Fibroblast of gingiva (primary cell): ENCODE measurements at places on chromosomes 12 and 14.
A peak's percentile ranks its signal among the peaks of the same experiment; 100 is the strongest.

- DNase-seq = peak; percentile 60
Observed at GRCh38 chr12:110600254-110600653, 13.7 kb upstream of the TCTN1 start.

DNA sequence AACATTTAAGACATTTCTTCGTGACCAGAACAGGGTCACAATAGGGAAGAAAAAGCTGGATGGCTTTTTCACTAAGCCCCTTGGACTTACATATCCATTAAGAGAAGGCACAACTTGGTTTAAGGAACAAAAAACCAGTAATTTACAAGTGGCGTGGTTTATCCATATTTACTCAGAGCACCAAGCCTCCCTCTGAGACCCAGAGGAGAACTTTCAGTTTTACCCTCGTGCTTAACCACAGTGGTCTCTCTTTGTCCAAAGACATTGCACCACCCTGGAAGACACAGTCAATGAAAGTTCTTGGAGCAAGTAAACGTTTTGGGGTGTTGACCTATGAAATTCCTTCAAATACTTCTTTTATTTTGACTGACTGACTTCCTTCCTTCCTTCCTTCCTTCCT, 52.5 kb downstream of the SSPN start:
- no peak for DNase-seq

- DNase-seq = no peak
Observed at GRCh38 chr12:100388382-100388781, 31.5 kb downstream of the SLC17A8 start.

GRCh38 chr12:42186793-42187192, 42.1 kb upstream of the GXYLT1 start:
- no peak for DNase-seq

DNA sequence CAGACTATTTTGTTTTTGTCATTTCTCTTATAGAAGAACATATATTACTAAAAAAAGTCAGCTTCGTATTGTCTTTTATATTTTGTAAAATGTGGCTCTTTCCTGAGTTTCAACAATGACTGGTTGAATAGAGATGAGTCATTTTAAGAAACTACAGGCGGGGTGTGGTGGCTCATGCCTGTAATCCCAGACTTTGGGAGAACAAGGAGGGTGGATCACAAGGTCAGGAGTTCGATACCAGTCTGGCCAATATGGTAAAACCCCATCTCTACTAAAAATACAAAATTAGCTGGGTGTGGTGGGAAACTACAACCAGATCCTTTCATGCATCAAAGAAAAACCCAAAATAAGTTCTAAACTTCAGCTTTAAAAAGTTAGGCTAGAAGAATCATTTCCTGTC, 28.8 kb downstream of the HECTD4 start:
- DNase-seq = no peak

DNA sequence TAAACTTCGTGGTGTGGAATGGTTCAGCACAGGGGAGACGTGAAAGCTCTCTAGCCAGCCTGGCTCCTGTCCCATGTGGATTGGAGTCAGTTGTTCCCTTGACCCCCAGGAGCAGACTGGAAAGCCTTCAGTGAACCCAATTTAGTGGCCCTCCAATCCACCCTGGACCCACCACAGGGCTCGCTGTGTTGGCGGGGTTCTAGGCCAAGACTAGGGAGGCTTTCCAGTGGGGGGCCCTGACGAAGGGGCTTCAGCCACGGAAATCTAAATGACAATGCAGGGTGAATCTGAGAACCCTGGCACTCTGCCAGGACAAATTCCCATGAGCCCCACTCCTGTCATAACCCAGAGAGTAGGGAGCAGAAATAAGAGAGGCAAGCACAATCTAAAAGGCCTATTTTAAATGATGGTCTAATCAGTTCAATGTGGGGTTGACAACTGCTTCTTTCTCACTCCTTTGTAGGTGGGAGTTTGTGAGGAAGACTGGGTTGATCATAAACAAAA, 110.8 kb downstream of the SLC35F4 start:
- DNase-seq = no peak

DNA sequence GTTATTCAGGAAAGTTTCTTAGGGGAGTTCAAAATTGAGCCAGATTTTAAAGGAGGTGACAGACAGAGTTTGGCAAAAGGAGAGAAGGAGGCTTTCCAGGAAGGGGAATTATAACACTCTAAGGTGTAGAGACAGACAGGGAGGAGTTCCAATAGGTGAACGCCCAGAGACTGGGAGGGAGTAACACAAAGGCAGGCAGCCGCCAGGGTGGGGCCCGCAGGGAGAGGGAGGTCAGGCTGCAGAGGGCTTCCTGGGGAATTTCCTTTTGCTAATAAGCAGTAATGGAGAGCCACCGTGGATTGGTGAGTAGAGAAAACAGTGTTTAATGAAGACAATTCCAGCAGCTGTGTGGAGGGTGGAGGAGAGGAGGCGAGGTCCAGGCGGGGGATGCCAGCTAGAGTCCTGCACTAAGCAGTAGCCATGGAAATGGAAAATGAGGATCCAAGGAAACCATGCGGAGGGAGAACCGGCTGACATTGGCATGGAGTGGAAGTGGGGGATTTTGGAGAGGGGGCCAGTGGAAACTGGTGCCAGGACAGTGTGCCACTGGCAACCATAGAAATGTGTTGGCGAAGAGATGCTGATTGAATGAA, 22.2 kb downstream of the GRIN2B start:
- DNase-seq = no peak

- DNase-seq = peak; percentile 34
Observed at GRCh38 chr14:77882098-77882497, 82.2 kb downstream of the ADCK1 start.

GRCh38 chr14:83994020-83994419, 1535.9 kb upstream of the FLRT2 start:
- DNase-seq = peak; percentile 9

DNA sequence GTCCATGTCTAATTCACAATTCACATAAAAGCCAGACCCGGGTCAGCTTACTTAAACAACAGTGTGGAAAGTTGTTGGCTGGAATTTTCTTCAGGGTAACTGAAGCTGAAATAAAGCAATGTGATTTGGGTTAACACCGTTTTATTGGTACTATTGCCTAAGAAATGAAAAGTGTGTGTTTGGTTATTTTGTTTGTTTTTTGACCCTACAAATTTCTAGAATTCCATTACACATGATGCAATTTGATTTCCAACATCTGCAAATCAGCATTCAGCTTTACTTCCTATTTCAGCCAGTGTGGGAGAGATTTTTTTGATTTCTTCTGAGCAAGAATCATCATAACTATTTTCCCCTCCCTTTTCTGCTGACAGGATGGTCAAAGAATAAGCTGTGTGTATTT, 45.7 kb upstream of the CLMN start:
- DNase-seq = peak; percentile 67

GRCh38 chr12:21638054-21638891, 19.4 kb downstream of the LDHB start:
- DNase-seq = peak; percentile 19

DNA sequence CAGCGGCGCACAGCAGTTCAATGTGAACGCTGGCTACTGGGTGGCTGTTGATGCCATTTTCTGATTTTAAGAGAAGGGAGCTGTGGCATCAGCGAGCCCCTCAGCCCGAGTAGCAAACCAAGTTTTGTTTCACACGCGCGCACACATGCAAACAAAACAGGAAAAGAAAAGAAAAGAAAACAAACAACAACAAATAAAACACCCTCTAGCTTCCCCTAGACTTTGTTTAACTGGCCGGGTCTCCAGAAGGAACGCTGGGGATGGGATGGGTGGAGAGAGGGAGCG, 540 bp downstream of the PAX9 start:
- DNase-seq = no peak

DNA sequence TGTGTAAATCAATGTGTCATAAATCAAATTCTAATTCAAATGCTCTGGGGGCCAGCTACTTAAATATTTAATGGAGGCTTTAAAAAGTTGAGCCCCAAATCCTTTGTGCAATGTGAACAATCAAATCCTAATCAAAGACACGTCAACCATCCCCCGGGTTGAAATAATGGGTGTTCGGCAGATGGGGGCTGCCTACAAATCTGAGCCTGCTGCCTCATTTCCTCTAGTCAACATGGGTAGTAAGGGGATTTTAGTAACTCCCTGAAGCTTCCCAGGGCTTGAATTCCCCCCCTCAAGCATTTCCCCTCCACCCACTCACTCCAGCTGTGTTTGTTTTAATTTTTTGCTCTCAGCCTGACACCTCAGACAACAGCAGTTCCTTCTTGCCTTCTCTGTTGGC, 37.8 kb downstream of the SRRM4 start:
- no peak for DNase-seq

- no peak for DNase-seq
Observed at GRCh38 chr14:80385336-80385735, 174.0 kb upstream of the DIO2 start.
